ENCODE measurements at places on chromosomes 1 and 21.

- no peak for DNase-seq
These were observed 647 bp downstream of the SDHB start for GRCh38 chr1:17053086-17053684.

- DNase-seq: no peak
These were observed 1237.4 kb upstream of the TMPRSS15 start for GRCh38 chr21:19640964-19641363.

GRCh38 chr1:80509965-80510522, 1290.7 kb upstream of the ADGRL2 start:
- DNase-seq: no peak

GRCh38 chr1:27662261-27662660, 9.7 kb downstream of the IFI6 start:
- no peak for DNase-seq

GRCh38 chr1:154327466-154328317, 2.4 kb downstream of the ATP8B2 start:
- DNase-seq: peak; percentile 42

DNA sequence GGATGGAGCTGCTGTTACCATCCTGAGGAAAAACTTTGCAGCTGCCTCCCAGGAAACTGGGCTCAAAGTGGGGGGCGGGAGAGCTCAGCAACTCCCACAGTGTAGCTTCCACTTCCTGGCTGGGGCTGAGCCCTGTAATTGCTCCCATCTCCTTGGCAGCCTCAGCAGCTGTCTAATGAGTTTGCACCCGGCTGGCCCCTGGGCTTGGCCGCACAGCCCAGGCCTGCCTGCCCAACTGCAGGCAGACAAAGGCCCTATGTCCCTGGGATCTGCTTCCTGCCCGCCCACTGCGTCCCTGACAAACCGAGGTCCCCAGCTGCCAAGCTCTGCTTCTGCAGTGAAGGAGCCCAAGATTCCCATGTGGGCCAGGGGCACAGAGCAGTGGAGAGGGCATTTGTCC, 30.1 kb downstream of the EDN2 start:
- no peak for DNase-seq

DNA sequence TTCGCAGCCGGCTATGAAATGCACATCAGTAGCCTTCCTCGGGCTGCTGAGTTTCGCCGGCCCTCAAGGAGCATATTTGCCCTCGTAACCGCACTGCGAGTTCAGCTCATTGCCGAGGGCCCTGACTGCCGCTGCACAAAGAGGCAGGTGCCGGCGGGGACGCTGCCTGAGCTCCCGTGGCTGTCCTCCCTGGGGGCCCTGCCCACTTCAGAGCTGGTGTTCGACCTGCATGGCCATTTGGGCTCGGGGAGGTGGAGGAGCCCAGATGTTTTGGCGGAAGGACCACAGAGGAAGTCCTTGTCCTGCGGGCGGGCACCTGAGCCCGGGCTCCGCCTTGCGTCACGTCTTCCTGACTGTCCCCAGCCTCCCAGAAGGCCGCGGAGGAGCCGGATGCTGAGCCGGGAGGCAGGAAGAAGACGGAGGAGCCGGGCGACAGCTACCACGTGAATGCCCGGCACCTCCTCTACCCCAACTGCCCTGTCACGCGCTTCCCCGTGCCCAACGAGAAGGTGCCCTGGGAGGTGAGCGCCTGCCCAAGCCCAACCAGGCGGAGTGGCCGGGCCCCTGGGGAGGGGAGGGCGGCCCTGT, 29.9 kb upstream of the LRRC3 start:
- DNase-seq: no peak

GRCh38 chr1:101971304-101971703, 25.4 kb downstream of the OLFM3 start:
- no peak for DNase-seq

Measured in effector memory CD4-positive, alpha-beta T cell (primary cell).